Fibroblast of upper back skin (primary cell): ENCODE measurements at places on chromosomes 7 and 10.

DNA sequence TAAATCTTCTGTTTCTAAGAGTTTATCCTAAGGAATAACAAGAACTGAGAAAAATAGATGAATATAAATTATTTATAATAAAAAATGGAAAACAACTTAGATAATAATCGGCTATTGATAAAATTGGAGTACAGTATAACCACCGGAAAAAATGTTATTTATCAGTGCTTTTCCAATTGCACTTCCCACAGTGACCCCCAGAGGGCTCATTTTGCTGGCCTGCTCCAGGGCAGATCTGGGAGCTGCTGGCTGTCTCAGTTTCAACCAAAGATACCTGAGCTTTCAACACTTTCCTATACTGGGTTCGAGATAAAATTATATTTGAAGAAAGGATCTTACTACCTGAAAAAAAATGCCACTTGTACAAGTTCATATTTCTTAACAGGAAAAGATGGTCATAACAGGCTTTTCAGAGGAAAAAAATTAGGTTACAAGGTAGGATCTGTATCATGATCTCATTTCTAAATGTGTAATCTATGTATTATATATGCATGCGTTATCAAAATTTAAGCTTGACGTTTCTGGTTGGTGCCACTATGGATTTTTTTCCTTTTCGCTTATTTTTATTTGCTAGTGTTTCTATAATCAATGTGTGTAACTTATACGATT lies 165.7 kb downstream of the NPSR1 start:
- DNase-seq, result peak; percentile 48

DNA sequence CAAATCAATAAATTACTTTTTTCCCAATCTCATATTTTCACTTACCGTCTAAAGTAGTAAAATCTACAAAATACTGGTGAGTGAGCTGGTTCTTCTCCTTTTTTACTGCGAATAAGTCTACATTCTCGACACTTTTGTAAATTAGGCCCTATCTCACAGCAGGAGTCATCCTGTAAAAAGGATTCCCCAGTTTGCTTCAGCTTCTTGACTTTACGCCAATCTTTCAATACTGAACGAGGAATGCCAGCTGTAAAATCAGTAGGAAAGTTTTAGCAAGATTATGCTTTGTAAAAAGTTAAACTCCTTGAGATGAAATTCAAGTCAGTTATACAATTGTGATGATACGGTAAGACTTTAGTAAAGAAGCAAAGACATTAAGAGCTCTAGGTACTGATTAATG lies 67.3 kb downstream of the NRBF2 start:
- DNase-seq, result peak; percentile 12

GRCh38 chr10:128365156-128365725 lies 239.0 kb upstream of the MKI67 start:
- no peak for DNase-seq

DNA sequence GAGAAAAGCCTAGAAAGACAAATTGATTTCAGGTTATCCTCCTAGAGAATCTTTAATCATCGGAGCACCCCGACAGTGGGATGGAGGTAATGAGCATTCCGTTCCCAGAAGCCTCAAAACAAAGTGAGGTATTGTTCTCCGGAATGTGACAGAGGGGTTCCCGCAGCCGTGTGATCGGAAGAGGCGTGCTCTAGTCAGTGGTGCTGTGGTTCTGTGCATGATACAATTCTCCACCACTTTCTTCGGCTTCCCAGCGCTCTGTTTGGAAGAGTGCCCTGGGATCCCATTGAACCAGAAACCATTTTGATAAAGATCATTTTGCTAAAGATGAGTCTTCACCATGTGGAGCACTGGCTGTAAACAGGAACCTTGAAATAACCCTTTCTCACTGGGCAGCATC lies 434.6 kb downstream of the PAXIP1 start:
- no peak for DNase-seq

- DNase-seq, result no peak
Measured at GRCh38 chr7:6504996-6505395, 46.3 kb downstream of the GRID2IP start.

- DNase-seq, result no peak
Measured at GRCh38 chr10:123141791-123142700, 5.9 kb upstream of the HMX2 start.

- peak; percentile 33 for DNase-seq
Measured at GRCh38 chr10:12728494-12728893, 273.0 kb downstream of the CCDC3 start.

GRCh38 chr10:102553771-102554170 lies 50.0 kb downstream of the SUFU start:
- no peak for DNase-seq

- no peak for DNase-seq
Measured at GRCh38 chr10:11849277-11849676, 26.1 kb downstream of the PROSER2 start.

- DNase-seq, result no peak
Measured at GRCh38 chr10:63213489-63213888, 80.4 kb downstream of the NRBF2 start.
